Fibroblast of lung (primary cell): ENCODE measurements at places on chromosomes 12 and 14. TPM values are rescaled to one million over a fixed set of nuclear protein-coding genes. Genes with fewer than 3 reads are reported as not detected.

The KRT72 gene
- not detected in 2 replicates for total RNA-seq

The RNF31 gene
- total RNA-seq: 25.4 and 30.3 TPM in 2 replicates

The SYCP3 gene
- 0.17 and 0.26 TPM in 2 replicates for total RNA-seq

The PPP2R5E gene
- total RNA-seq: 18.5 and 19.3 TPM in 2 replicates

The CDKN3 gene
- 9.5 and 51.5 TPM in 2 replicates for total RNA-seq

The SERPINA1 gene
- total RNA-seq: under 0.01 TPM in 1 of 2 replicates, not detected in the other

- no peak for DNase-seq
These were observed 32.2 kb upstream of the NUBPL start for GRCh38 chr14:31529053-31529452.

DNA sequence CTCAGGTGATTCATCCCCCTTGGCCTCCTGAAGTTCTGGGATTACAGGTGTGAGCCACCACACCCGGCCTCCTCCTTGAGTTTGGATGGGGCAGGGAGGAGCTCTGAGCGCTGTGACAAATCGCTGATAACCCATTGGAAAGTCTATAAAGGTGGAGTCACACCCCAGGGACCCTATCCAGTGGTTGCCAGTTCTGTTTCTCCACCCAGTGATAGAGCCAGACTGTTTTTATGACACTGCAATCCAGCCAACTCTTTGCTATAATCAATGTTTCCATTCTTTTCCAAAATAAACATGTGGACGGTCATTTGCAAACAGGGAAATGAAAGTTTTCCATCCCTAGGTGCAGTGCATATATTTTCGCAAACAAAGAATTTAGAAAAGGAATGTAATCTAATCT lies 142.0 kb upstream of the PELI2 start:
- DNase-seq: no peak

DNA sequence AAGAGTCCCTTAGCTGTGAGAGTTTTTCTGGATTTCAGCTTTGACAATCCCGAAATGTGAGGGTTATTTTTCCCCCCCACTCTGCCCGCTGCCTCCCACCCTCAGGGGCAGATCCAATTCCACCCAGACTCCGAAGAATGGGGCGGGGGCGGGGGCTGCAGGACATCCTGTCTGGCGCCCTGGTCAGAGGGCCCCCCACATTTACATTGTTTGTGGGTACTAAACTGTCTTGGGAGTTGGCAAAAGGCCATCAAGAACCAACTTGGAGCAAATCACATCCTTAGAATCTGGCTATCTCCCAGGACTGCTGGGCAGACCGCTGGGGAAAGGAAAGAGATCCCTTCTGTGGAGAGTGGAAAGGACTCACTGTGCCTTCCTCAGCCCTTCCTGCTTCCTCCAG lies 2.4 kb downstream of the EMP1 start:
- peak; percentile 61 for DNase-seq

DNA sequence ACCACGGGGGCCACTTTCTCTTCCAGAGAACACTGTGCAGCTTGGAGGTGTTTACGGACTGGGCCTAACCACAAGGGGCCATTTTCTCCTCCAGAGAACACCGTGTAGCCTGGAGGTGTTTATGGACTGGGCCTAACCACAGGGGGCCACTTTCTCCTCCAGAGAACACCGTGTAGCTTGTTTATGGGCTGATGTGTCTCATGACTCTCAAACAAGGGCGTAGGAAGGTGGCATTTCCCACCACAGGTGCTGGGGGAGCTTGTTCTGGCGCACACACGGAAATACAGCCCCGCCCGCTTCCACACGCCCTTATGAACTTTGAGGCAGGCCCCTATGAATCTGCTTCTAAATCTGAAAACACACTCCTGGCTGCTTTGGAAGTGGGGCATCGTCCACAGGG lies 174.6 kb upstream of the SFSWAP start:
- DNase-seq: no peak

- DNase-seq: peak; percentile 66
These were observed 69.8 kb downstream of the RERG start for GRCh38 chr12:15151161-15152091.

- DNase-seq: no peak
These were observed 92.6 kb upstream of the HIF1A start for GRCh38 chr14:61602733-61603077.

DNA sequence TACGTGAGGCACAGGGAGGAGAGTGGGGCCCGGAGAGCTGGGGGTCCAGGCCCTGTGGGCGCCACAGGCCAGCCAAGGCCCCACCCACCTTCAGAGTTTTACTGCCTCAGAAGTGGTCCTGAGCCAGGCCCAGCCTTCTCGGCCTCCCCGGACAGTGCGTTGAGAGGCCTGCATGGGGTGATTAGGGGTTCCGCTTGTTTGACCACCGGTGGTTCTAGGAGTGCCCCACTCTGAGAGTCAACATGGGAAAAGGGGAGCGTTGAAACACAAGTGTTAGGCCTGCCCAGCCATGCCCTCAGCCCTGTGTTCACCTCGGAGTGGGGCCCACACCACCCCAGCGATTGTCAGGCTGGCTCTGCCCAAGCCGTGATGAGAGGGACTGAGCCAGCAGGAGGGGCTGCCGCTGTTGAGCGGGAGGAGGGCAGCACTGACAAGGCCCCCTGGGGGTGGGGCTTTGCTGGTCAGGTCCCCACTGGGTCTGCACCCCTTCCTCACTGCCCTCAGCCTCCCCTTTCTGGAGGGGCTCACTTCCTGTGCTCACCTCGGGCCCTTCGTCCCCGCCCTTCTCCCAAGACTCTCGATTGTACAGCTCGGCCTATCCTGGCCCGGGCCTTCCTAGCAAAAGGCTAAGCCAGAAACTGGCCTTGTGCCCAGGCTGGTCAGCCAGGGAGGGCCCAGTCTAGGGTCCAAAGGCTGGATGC lies 4.8 kb downstream of the CKB start:
- peak; percentile 20 for DNase-seq

DNA sequence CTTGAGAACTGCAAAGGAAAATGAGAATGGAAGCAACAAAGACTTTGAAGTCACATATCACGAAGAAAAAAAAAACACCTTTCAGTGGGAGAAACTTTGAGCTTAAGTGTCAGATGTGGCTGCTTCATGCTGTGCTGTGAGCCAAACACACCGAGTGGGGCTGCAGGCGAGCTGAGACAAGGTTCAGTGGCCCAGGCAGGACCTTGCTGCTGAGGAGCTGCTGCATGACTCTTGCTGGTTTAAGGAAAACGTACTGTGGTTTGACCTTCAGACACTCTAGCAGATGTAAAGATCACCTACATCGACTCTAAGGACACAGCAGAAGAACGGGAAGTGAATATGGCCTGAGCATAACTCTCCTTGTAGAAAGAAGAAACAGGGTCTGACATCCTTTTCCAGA lies 118.1 kb upstream of the OR4E1 start:
- no peak for DNase-seq

- DNase-seq: peak; percentile 27
These were observed 118.6 kb downstream of the PLXNC1 start for GRCh38 chr12:94266796-94267536.

DNA sequence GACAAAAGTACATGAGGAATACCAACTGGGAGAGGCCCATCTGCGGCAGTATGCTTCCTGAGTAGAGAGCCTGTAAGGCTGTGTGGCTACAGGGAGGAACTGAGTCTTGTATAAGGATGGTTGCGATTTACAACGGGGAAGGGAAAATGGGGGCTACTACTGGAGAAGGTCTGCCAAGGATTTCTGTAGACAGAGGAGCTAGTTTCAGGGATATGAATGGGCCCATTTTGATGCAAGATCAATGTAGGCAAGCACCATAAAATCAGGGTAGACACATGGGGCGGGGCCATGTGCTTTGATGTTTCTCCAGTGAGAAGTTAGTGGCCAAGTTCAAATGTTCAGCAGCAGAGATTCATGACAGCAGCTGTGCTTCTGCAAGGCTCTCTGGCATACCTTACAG lies 149.4 kb downstream of the GPR65 start:
- no peak for DNase-seq

- no peak for DNase-seq
These were observed 175.9 kb downstream of the NTS start for GRCh38 chr12:86050010-86050409.
